ENCODE measurements at places on chromosomes 2 and 18.

GRCh38 chr18:31101183-31102024 is 817 bp downstream of the DSC2 start:
- no peak for DNase-seq

DNA sequence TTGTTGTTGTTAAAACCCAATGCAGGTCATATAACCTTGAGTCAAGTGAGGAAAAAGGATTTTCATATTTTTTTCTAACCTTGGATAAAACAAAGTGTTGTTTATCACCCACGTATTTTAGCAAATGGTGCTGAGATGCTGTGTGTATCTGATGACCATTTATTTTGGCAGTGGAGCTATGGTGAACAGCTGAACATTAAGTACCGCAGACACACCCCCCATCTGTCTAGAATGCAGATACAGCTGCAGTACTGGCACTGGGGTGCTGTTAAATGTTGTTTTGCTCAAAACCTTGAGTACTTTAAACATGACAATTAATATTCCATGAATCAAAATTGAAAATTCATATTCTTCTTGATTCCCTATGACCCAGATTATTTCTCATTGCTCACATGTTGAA is 773.3 kb upstream of the SLC39A10 start:
- no peak for DNase-seq

GRCh38 chr18:45951016-45951714 is 16.0 kb downstream of the EPG5 start:
- no peak for DNase-seq

DNA sequence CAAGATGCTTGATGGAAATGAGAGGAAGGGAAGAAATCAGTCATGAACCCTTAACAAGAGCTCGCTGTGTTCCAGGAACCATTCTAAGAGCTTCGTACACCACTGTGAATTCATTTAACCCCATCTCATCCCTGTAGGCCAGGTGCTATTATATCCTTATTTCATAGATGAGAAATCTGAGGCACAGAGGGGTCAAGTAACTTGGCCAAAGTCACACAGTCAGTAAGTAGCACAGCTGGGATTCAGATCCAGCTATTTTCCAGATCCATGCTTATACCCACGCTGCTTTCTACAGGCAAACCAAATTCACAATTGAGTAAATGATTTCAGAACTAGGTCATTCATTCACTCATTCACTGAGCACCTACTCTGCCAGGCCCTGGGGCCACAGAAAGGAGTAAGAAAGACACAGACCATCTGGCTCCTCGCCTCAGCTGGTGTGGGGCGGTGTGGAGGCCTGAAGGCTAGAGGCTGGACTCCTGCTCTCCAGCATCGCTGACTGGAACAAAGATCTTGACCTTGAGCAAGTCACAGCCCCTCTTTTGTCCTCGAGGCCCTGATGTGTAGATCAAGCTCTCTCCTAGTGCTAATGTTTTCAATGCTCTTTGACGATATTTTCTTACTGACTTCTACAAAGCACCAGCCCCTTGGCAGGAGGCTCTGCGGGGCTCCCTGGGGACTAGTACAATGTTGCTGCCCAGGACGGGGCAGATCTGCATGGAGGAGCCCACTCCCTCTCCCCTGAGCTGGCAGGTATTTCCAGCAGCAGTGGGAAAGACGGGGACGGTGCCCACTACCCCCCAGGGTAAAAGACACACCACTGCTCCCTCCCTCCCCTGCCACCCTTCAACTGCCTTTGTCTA is 26.5 kb downstream of the STEAP3 start:
- DNase-seq: no peak

DNA sequence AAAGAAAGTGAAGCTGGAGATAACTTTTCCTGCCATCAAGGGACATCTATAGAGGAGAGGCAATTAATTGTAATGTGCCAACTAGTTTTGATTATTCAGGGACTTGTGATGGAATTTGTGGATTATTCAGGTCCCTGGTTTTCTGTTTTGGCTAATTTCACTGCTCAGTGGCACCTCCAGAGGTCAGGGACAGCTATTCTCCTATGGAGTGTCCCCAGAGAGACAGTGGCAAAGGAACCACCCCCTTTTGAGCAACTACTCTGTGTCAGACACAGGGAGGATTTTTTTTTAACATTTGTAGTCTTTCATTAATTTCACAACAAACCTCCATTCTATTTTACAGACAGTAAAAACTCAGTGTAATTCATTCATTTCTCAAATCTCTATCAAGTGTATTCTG is 206.0 kb upstream of the SPRED2 start:
- no peak for DNase-seq

GRCh38 chr2:107712857-107713256 is 113.8 kb upstream of the RGPD4 start:
- DNase-seq: no peak

GRCh38 chr2:137179542-137179941 is 414.2 kb downstream of the THSD7B start:
- no peak for DNase-seq

DNA sequence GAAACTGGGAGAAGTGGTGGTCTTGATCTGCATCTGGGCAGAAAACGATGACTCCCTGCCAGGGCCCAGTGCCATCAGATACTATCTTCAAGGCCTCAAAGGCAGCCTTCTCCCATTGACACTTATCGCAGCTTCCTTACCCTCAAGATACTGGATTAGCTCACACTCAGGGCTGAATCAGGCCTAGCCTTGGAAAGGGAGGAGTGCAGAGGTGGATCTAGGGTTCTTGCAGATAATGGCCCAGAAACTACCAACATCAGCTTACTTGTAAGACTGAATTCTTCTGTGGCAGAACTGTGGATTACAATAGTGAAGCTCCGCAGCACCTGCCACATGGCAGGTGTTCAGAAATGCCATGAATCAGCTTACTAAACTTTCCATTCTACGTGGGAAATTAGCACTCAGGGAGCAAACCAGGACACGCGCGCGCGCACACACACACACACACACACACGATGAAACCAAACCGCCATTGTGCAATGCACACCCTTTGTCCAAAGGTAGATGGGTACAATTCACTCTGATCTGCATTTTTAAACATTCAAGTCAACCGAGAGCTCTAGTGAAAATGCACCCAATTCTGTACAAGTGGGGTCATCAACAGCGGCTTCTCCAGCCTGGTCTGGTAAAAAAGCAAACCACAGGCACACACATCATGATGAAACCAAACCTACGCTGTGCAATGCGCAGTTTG is 26.3 kb upstream of the TMEM182 start:
- no peak for DNase-seq

- DNase-seq: no peak
Measured at GRCh38 chr2:99490623-99491461, 1.0 kb upstream of the REV1 start.

GRCh38 chr2:174012347-174013314 is 47.5 kb upstream of the SP3 start:
- no peak for DNase-seq

DNA sequence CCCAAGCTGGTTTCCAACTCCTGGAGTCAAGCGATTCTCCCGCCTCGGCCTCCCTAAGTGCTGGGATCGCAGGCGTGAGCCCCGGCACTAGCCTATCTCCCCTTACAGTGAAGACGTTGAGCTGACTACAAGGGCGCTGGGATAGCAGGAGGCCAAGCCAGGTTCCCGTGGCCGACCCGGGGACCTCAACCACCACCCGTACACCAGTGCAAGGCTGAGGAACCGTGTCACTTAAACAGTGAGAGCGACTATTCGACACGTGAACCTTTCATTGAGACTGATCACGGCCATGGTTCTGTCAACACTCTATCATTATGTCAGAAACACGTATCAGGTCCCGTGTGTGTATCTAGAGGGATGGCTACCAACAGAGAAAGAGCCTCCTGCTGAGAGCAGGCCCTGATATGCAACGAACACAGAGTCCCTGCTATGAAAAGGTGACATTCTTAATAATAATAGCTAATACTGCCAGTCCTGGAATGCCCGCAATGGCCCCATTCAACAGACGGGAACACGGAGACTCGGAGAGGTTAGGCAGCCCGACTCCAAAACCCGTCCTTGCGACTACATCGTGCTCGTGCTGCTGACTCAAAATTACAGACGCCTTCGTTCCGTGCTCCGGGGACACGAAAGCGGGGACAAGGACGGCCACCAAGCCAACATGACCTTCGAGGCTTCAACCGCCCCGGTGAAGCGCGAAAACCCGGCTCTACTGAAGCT is 833 bp downstream of the AFG3L2 start:
- peak; percentile 8 for DNase-seq

DNA sequence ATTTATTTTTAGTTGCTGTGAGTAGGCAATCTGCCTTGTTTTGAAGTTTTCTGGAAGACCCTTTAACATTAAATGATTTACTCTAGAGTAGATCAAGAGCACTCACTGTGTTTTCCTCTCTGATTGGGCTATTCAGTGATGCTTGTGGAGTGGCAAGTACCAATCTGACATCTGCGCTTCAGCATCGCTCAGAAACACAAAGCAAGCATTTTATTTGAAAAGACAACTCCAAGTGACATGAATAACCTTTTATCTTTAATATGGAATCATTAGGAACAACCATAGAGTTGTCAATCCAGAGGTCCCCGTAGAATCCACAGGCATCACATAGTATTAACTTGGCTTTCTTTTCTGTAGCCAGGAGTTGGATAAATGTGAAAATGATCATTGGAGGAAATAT is 114.7 kb downstream of the CPS1 start:
- DNase-seq: no peak

GRCh38 chr2:217954469-217954868 is 48.3 kb downstream of the TNS1 start:
- no peak for DNase-seq

- no peak for DNase-seq
Measured at GRCh38 chr2:234169674-234170073, 119.2 kb downstream of the SPP2 start.

GRCh38 chr2:149365931-149366583 is 35.7 kb downstream of the LYPD6 start:
- DNase-seq: no peak

- no peak for DNase-seq
Measured at GRCh38 chr2:85914922-85915321, 26.1 kb upstream of the ST3GAL5 start.

DNA sequence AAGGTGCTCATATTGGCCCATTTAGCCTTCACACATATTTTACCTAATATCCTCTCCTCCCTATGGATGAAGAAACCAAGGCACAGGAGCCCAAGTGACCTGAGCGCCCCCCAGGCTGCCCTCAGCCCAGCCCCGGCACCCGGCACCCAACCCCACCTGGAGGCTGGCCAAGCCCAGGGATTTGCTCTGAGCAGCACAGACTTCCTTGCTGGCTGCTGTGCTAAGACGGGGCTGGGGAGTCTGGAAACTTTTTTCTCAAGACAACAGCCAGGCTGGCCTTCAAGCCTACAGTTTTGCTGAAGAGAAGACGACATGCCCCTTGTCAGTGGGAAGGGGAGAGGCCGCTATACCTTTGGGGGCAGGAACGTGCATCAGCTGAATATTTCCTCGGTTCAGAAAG is 52.7 kb upstream of the LAMA1 start:
- no peak for DNase-seq

DNA sequence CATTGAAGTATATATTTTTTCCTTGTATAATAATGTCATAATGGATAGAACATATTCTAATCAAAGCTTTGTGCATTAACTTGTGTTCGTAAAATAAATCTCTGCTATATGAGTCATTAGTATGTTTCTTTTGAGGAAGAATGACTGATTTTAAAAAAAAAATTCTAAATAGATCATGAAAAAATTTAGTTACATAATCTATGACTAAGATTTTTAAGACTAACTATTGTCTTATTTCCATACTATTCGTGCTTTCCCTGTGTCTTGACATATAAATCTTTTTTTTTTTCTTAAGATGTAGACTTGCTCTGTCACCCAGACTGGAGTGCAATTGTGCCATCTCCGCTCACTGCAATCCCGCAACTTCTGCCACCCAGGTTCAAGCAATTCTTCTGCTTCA is 226.1 kb downstream of the DSEL start:
- no peak for DNase-seq

GRCh38 chr2:192419786-192420185 is 225.1 kb upstream of the TMEFF2 start:
- DNase-seq: no peak

DNA sequence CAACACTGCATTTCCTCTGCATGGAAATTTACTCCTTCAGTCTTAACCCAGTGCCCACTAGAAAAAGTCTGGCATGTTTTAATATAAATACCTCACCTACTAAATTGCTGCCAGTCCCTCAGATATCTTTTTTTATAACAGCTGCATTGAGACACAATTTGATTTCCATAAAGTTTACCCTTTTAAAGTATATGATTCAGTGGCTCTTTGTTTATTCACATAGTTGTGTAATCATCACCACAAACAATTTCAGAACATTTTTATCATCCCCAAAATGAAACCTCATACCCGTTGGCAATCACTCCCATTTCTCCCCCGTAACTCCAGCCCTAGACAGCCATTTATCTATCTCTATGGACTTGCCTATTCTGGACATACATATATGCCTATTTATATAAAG is 17.0 kb upstream of the FRZB start:
- DNase-seq: no peak

- no peak for DNase-seq
Measured at GRCh38 chr2:218011653-218012040, 8.9 kb upstream of the TNS1 start.

DNA sequence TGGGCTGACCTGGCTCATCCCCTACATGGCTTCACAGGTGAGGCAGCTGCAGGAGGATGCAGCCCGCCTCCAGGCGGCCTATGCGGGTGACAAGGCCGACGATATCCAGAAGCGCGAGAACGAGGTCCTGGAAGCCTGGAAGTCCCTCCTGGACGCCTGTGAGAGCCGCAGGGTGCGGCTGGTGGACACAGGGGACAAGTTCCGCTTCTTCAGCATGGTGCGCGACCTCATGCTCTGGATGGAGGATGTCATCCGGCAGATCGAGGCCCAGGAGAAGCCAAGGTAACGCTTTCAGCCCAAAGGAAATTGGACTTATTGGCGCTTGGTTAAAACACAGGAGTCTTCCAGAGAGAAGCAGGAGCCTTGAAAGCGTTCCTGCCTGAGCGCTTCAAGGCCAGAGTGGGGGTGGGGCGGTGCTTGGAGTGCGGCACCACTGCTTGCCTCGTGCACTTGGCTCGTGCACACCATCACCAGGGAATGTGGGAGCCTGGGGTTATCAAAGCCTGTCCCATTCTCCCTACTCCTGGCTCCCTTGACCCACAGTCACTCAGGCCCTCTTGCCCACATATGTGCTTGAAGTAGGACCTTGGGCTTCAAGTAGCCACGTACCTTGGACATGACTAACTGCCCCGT is 69.8 kb upstream of the EML6 start:
- DNase-seq: no peak

GRCh38 chr2:10071595-10071994 is 8.6 kb downstream of the CYS1 start:
- DNase-seq: no peak

GRCh38 chr2:237590272-237591140 is at the start of gene RAB17:
RAB17 (minus strand) TSS chr2:237590734; CDS start chr2:237586154, 4,580 bp downstream.
- DNase-seq: no peak

DNA sequence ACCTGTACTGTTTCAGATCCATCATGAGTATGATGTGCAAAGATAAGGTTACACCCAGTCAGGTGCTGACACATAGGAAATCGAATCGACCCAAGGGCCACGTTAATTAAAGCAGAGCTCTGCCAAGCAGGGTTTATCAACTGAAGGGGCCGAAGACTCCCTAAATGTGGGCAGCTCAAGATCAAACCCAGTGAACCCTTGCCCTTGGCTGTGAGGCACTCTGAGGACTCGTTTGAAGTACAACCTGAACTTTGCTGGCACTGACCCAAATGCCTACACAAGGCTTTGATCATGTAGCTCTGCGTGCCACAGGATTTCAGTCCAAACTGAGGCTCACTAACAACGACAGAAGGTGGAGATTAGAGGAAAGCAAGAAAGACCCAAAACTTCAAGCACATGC is 352.1 kb downstream of the MTX2 start:
- no peak for DNase-seq
